ENCODE measurements at places on chromosomes 4 and X. TPM values are rescaled to one million over a fixed set of nuclear protein-coding genes. Genes with fewer than 3 reads are reported as not detected.
A peak's percentile ranks its signal among the peaks of the same experiment; 100 is the strongest.

- DNase-seq = no peak
Observed at GRCh38 chrX:154735695-154736393, 15.0 kb downstream of the GAB3 start.

- DNase-seq = no peak
Observed at GRCh38 chr4:140298001-140298400, 75.4 kb upstream of the SCOC start.

- DNase-seq = no peak
Observed at GRCh38 chrX:129556806-129557315, 16.8 kb downstream of the OCRL start.

- DNase-seq = no peak
Observed at GRCh38 chrX:108223585-108223984, 132.0 kb downstream of the ATG4A start.

- no peak for DNase-seq
Observed at GRCh38 chrX:149467920-149468319, 37.2 kb downstream of the IDS start.

DNA sequence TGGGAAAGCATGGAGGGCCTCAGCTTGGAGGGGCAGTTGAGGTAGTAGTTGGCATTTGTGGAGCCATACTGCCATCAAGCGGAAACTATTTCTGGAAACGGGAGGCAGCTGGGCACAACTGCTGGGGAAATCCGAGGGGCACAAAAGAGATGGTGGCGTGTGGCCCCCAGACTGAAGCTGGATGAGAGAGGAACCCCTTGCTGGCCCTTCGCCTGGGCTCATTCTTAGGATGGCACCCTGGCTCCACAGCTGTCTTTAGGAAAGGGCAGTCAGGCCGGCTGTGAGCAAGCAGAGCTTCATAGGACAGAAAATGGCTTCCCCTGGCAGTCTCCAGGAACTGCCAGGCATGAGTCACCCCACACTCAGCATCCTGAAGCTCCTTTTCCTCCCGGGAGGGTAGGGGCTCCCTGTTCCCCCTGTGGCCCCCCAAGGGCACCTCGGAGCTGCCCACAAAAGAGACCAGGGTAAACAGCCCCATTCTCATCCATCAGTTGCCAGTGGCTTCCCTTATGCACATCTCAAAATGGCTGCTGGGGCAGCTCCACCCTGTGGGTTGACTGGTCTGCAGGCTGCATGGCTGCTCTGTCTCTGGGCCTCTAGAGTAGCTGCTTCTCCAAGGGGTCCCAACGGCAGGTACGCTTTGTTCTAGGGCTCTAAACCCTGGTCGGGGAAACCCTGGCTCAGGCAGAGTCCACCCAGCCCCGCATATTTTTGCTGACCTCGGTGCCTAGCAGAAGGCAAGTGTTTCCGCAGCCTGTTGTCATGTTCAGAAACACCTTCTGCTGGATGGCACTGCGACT, 64.7 kb downstream of the NBDY start:
- peak; percentile 35 for DNase-seq

GRCh38 chr4:84894621-84895020, 71.9 kb downstream of the WDFY3 start:
- no peak for DNase-seq

GRCh38 chrX:154748712-154749339, 2.1 kb downstream of the GAB3 start:
- peak; percentile 60 for DNase-seq

The FAM47E gene
- not detected for total RNA-seq

The CNKSR2 gene
- 8.6 TPM for total RNA-seq

The PLS3 gene
- 110 TPM for total RNA-seq

The RNF4 gene
- total RNA-seq = 97.7 TPM

The RIBC1 gene
- 0.19 TPM for total RNA-seq

Measured in HT1080 (cell line).